ENCODE measurements at places on chromosomes 2 and 18.

DNA sequence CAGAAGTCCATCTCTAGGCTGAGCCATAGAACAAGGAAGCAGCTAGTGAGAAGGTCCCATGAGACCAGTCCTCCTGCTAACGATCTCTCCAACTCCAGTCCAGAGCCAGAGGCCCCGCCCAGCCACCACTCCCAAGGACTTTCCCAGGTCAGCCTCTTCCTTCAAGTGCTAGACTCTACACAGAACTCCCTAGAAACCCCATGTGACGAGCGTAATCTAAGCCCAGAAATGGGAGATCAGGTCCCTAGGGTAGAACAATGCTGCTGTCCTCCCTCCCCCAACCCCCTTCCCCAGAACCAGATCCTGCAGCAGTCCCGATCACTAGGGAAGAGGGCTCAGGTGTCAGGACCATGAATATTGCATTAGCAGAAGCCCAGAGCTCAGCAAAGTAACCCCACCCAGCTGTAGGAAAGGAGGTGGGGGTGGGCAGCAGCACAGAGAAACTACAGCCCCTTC lies 6.9 kb downstream of the DCTN1 start:
- DNase-seq = no peak

- no peak for DNase-seq
These were observed 4.3 kb downstream of the ITPRIPL1 start for GRCh38 chr2:96329456-96329855.

DNA sequence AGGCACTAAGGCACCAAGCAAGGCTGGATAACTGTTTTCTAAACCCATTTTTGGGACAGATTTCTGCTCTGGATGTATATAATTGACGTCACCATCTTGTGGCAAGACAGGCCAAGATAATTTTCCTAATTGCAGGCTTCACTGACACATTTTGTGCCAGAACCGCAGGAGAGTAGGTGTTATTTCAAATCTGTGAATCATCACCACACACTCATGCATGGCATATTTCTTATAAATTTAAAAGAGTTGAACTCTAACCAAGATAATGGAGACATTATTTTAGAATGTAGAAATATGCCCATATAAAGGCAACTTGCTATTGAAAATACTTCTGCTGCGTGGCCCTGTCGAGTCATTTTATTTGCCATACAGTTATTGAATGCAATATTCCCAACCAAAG lies 68.3 kb upstream of the ACYP2 start:
- no peak for DNase-seq

DNA sequence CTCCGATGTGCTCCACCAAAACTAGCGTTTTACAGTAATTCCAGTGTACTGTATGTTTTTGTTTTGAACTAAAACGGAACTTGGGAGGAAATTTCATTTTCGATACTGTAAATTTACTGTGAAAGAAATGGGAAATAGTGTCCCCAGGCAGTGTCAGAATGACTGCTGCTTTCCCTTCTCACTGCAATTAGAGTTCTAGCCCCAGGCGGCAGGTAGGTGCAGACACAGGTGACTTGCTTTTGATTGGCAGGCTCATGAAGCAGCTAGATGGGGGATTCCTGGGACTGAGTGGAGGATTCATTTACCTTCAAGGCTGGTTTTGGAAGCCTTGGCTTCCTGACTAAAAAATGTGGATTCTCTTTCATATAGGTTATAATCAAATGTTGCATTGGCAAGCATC lies 27.0 kb downstream of the RPRM start:
- no peak for DNase-seq

DNA sequence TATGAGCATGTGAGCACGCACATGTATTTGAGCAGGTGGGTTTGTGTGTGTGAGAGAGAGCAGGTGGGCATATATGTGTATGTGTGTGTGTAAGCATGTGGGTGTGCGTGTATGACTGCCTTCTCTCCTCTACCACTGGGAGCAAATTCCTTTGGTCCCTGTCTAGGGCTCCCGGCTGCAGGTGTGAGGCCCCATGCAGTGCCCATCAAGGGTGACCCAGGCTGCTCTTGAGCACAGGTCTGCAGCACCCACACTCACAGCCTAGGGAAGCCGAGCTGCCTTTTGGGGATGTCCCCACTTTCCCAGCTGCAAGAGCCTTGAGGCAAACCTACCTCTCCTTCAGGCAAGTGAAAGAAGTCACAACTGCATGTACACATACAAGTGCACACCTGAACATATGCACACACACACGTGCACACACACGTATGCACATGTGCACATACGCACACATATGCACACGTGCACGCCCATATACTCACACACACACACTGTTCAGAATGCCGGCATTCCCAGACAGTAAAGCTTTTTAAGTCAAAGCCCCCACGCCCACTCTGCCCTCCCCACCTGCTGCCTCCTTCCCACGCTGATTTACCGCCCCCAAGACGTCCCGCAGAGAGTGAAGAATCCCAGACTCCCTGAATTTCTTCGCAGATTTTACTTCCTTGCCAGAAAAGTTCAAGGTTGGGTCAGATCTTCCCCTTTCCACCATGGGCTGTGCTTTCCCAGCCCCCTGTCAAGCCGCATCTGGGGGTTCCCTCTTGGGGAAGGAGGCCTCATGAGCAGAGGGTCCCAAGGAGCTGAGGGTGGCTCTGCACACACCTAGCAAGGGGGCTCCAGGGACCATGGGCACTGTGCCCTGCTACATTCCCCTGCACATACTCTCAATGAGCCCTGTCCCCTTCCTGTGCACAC lies 170.6 kb downstream of the TWIST2 start:
- no peak for DNase-seq

GRCh38 chr2:195672674-195673073 lies 15.6 kb downstream of the SLC39A10 start:
- DNase-seq = no peak

- DNase-seq = no peak
These were observed 52.0 kb downstream of the SLC4A5 start for GRCh38 chr2:74291218-74291544.

GRCh38 chr2:221517146-221517695 lies 54.9 kb downstream of the EPHA4 start:
- DNase-seq = no peak

GRCh38 chr2:98580656-98581284 lies 27.5 kb downstream of the COA5 start:
- no peak for DNase-seq

DNA sequence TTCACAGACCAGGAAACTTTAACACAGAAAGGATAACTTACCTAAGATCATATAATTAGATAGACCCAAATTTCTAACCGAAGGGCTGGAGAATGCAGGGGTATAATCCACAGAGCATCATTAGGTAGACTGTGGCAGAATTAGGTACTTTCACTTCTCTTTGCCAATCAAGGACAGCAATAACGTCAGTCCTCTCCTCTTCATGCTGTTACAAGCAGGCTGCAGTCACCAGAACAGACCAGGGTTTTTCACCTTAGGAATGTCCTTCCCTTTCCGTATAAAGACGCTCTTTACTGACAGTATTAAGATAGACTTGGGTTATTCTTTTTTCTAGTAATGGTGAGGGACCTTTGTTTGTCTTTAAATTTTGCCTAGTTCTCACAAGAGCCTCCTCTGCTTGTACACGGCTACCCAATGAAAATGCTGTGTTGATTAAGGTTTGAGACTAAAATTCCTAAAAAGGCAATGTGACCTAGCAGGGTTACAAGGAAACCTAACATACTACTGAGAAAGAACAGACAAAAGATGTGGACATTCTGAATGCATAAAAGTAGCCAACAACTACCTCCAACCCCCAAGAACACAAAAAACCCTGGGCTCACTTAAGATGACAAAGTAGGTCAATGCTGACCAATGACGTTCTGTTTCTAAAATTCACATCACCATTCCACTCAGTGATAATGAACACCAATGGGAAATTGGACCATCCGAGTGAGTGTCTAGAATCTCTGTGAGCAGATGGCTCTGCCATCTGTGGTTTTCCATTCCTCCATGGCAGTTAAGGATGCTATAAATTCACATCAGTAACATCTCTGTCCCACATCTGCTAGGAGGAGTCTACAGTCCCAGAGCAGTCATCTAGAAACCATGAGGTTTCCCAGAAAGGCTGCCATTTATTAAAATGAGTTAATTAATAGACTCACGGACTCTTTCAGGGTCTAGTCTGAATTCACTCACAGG lies 2.1 kb downstream of the PDIA6 start:
- no peak for DNase-seq

Measured in stimulated activated CD4-positive, alpha-beta T cell treated with anti-CD3 and anti-CD28 coated beads, Interleukin-15, amount 100 ng/mL, for 1 hour (primary cell).